ENCODE measurements at places on chromosomes 6 and 20.

- no peak for DNase-seq
These were observed 50.6 kb upstream of the LOC128125822 start for GRCh38 chr6:63521475-63522210.

DNA sequence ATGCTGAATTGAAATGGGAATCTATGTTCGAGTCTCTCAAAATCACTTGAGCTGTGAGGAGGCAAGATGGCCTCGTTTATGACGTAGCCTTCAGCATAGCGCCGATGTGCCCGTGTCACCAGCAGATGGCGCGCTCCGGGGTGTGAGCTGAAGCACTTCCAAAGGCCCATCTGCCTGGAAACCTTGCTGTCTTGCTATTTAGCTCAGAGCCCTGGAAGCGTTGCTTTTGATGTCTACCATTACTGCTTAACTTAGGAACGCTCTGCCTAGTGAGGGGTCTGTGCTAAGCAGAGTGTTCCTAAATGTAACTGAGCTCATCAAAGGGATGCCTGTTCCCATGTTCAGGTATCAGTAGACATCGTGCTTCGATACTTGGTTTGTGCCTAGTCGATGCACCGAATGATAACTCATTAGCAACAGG, 67.7 kb downstream of the SYCP2L start:
- DNase-seq: peak; percentile 66

GRCh38 chr20:237929-238328, 10.9 kb downstream of the DEFB129 start:
- no peak for DNase-seq

- no peak for DNase-seq
These were observed 122.7 kb upstream of the RNF24 start for GRCh38 chr20:4138056-4138455.

GRCh38 chr6:7523922-7524321, 17.5 kb upstream of the DSP start:
- no peak for DNase-seq

DNA sequence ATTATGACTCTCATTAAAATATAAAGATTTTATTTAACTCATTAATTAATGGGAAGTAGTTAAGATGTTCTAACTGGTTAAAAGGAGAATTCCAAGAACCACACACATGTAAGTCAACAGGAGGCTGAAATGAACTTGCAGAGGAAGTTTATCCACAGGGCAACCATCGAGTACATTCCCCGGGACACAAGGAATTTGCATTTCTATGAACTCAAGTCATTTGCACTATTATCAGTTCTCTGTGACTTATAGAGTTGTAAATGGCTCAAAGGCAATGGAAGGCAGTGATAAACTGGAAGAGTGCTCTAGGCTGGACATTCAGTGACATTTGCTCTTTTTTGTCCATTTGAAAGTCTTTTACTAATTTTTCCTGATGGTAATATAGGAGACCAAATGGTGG, 97.4 kb downstream of the SNX5 start:
- DNase-seq: no peak

DNA sequence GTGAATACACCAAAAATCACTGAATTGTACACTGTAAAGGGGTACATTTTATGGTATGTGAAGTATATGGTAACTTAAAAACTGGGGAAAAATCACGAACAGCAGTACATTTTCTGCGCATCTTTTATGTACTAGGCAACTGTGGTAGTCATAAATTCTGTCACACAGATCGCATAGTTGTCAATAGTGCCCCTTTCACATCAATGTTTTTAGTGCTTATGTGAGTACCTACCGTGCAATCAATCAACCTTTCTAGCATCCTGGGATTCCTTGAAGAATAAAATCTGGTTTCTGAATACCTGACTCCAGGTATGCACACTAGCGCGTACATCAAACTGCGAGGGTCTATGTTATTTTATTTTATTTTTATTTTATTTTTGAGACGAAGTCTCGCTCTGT, 637 bp upstream of the RPF2 start:
- peak; percentile 27 for DNase-seq

DNA sequence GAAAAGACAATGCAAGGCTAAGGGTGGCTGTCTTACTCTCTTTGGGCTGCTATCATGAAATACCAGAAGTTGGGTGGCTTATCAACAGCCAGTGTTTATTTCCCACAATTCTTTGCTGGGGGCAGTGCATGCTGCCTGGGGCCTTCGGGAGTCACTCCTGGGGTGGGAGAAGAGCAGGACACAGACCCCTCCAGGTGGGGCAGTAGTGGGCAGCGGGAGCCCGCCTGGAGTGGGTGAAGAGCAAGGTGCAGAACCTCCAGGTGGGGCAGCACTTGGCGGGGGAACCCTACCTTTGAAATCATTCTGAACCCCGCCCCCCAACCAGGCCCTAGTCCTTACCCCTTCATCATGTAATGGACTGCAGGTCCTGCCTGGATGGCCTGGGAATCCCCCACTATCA, 69.6 kb upstream of the THBS2 start:
- no peak for DNase-seq

GRCh38 chr6:136188486-136188885, 61.6 kb downstream of the MTFR2 start:
- no peak for DNase-seq

GRCh38 chr6:2796861-2797260, 31.7 kb downstream of the WRNIP1 start:
- no peak for DNase-seq

DNA sequence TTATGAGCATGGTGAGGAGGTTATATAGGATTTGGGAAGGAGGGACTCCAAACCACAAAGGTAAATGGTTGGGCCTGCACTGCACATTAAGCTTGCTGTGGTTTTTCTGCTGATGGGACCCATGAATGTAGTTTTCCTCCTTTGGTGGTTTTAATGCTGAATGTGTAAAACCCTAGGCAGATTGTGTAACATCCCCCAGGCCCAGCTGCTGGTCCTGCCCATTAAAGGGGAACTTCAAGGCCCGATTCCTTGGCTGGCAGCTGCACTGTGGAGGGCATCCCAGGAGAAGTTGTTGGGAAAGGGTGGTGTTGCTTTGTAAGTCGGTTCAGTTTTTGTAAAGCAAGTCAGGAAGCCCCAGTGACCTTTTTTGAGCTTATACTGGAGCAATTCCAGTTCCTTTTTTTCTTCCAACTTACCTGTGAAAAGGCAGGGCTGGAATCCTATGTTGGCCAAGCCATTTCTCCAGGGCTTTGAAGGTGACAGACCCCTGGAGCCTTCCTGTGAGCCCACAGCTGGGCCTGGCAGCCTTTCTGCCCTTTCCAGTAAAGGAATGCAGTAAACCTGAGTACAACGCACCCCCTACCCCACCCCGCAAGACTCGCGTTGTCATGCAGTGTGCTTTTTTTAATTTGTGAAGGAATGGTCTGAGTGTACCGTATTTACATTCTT, 43.1 kb upstream of the NAA20 start:
- DNase-seq: no peak

GRCh38 chr6:170279977-170280688, 10.7 kb downstream of the DLL1 start:
- no peak for DNase-seq

DNA sequence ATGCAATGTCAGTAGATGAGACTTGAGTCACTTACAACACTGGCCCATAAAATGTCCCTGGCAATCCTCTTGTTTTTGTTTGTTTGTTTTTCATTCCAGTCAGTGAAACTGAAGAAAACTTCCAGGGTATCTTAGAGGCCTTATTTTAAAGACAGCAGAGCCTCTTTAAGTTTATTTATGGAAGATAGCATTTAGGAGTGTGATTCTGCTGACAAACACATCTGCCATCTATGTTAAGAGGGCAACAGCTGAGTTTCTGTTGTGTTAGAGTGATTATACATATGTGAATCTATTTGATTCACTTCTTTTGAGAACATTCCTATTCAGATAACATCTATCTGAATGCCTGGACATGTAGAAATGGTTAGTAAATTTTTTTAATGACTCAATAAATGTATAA, 812.6 kb downstream of the TENT5A start:
- no peak for DNase-seq

GRCh38 chr20:61042506-61043385, 209.3 kb upstream of the CDH4 start:
- no peak for DNase-seq

DNA sequence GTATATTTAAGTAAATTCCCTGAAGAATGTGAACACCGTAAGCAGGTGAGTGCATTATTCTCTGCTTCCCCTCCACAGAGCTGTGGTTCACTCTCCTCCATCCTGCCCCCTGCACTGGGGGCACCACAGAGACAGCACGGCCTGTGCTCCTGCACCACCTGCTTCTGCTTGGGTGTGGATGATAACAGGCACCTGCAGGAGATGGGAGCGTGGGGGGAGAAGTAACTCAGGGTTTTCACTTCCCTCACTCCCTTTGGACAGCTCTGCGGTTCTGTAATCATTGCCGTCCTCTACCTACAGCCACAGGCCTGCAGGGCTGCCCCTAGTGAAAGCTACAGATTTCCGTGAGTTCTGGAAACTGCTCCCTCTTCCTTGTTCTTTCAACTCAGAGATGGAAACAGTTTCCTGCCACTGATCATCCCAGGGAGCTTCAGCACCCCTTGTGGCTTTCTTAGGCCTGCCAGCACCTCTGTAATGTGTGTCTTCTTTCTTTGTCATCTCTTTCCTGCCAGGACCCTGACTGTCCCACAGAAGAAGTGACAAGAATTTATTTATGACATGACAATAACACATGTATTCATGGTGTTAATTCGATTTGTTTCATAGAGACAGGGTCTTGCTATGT, 21.3 kb upstream of the MICB start:
- DNase-seq: no peak

DNA sequence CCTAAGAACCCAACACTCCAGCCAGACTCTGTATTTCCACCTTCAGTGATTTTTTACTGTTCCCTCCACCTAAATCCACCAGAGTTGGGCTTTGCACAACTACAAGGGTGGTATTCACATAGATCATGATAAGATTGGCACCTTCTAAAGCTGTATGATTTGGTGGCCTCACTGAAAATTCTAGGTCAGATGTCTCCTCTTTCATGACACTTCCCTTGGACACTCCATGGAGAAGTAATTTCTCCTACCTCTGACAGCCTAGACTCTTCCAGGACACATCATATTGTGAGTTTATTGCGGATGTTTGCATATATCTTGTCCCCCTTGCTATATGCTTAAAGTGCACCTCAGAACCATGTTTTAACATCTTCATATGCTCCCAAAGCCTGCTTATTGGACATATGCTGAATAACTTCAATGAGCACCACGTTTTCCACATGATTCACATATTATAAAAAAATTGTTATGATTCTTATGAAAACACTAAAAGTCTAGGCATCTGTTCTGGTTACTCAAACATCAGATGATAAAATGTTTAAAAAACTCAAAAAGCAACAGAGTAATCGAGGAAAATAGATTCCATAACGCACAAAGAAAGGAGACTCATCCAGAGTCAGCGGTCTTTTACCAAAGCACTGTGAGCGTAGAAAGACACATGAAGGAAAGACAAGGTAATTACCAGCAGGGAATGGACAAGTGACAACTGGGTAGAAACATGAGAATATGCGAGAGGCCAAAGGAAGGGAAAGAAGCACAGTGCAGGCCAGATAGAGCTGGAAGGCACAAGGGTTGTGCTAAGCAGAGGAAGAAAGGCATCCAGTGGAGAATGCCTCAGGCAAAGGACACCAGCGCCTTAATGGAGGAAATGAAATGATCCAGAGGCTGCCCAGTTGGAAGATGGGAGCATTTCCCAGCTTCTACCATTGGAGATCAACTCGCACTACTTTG, 46.5 kb downstream of the KIF16B start:
- DNase-seq: no peak

- peak; percentile 13 for DNase-seq
These were observed 243.3 kb downstream of the NRN1 start for GRCh38 chr6:5763407-5763806.

DNA sequence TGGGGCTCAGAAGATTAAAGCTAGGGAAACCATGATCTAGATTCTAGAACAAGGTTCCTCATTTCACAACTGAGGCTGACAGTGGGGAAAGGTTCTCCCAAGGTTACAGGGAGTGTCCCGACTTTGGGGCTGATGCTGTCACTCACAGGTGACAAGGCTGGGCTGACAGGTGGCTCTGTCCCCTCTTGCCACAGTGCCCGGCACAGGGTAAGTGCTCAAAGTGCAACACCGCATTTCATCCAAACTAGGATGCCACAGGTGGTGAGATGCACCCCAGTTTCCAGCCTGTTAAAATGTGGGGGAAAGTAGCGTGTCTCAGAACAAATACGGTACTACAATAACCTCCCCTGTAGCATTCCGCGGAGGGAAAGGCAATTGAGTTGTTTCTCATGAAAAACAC, 7.8 kb downstream of the ZBP1 start:
- no peak for DNase-seq

DNA sequence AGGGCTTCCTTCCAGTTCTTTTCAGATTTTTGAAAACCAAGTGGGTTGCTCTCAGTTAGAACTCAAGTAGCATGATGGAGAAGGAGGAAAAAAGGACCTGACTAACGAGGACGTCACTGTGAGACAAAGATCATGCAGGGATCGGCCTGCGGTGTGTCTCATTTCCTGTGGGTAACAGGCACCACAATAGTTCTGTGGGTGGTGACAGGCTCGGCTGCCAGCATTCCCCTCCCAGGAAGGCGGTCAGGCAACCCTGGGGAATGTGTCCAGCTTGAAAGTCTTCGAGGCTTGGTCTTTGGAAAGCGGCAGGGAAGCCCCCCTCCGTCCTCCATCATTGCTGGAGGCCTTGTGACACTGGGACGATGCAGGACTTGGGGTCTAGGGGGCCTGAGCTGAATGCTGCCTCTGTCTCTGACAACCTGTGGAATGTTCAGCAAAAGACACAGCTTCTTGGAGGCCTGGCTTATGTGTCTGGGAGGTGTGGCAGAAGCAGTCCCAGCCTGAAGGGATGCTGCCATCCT, 121.0 kb downstream of the BCAS1 start:
- DNase-seq: peak; percentile 92

DNA sequence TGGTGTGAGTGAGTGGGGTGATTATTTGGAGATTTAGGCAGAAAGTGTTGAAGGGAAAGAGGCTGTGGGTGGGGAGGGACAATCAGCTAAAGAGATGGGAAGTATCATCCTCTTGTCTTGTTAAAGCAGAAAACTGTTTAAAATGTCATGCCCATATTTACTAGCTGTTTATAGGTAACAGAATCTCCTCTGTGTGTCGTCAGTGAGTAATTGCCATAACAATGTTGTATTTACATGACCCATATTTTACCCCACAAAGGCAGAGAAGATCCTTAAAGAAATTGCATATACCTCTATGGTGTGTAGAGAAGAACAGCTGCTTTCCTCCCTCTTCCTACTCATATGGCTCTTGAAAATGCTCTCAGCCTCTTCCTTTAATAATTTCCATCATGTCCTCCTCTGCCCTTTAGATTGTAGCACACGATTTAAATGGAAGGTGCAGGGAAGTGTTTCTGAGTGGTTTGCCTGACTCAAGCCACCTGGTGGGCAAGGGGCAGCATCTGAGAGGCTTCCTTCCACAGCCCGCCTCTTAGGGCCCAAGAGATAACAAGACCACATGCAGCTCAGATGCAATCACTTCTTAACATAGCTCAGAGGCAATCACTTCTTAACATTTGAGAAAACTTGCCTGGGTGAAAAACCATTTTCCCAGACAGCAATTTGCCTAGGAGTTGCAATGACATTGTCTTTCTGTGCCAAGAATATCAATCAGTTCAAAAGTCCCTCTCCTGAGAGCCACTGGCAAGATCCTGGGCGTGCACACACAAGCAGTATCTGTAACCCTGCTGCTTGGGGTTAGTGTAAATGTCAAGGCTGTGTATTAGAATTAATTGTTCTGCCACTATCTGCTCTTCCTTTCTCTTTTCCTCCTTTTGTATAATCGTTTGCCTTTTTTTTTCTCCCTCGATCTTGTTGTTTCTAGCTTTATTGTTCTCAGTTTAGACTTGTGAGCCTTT, 44.1 kb upstream of the EDN1 start:
- no peak for DNase-seq

GRCh38 chr20:48656661-48657211, 171.1 kb downstream of the PREX1 start:
- peak; percentile 56 for DNase-seq

- DNase-seq: no peak
These were observed 318.7 kb downstream of the SOX4 start for GRCh38 chr6:21912151-21912832.

All from RKO (cell line).